ENCODE measurements at places on chromosomes 12 and 14. TPM values are rescaled to one million over a fixed set of nuclear protein-coding genes. Genes with fewer than 3 reads are reported as not detected.

Gene KRT78
- total RNA-seq: not detected

Gene PTPRQ
- 1.2 TPM for total RNA-seq

Gene SMCO2
- not detected for total RNA-seq

Gene HOXC4
- total RNA-seq: not detected

Gene CHGA
- total RNA-seq: not detected

Gene ARHGEF25
- 22.3 TPM for total RNA-seq

Gene LBHD2
- not detected for total RNA-seq

Gene KRT7
- total RNA-seq: 0.36 TPM

Gene IL22
- not detected for total RNA-seq

- DNase-seq: peak; percentile 55
These were observed 8.4 kb downstream of the OR6S1 start for GRCh38 chr14:20632831-20633691.

GRCh38 chr12:2733493-2734355 lies 61.0 kb upstream of the FKBP4 start:
- no peak for DNase-seq

- peak; percentile 6 for DNase-seq
These were observed 369.2 kb downstream of the CCER1 start for GRCh38 chr12:90585640-90586304.

- no peak for DNase-seq
These were observed 30.2 kb downstream of the DNAL1 start for GRCh38 chr14:73674986-73675385.

DNA sequence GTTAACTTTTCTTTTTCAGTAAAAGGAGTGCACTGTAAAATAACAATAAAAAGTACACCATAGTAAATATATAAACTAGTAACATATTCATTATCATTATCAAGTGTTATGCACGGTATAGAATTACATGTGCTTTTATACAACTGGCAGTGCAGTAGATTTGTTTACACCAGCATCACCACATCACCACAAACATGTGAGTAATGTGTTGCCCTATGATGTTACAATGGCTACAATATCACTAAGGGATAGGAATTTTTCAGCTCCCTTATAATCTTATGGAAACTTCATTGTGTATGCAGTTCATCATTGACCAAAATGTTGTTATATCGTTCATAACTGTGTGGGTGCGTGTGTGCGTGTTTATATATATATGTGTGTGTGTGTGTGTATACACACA lies 23.5 kb upstream of the NEDD1 start:
- no peak for DNase-seq

DNA sequence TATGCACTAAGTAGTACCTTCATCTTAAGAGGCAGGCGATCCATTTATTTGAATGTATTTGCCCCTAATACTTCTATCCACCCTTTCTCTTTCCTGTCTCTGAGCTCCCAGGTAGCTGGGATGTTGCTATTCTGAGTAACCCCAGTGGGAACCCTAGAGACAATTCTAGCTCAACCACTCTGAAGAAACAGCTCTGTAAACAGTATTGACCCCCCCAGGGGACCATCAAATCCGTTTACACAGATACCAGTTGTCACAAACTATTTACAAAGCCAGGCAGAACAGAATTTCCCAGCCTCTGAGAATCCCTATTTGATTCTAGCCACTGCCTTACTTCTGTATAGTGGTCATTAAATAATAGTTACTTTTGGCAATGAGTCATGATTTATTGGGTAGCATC lies 64.9 kb downstream of the MIPOL1 start:
- no peak for DNase-seq

GRCh38 chr12:18837025-18837424 lies 99.1 kb downstream of the CAPZA3 start:
- peak; percentile 52 for DNase-seq

- DNase-seq: no peak
These were observed 25.0 kb downstream of the EIF2S1 start for GRCh38 chr14:67385120-67385519.

- DNase-seq: no peak
These were observed 29.6 kb downstream of the ADIPOR2 start for GRCh38 chr12:1720494-1720893.

GRCh38 chr12:6936636-6937480 lies 6.8 kb upstream of the RNU7-1 start:
- DNase-seq: peak; percentile 23

- no peak for DNase-seq
These were observed 166.6 kb upstream of the BCL2L14 start for GRCh38 chr12:11904124-11904523.

DNA sequence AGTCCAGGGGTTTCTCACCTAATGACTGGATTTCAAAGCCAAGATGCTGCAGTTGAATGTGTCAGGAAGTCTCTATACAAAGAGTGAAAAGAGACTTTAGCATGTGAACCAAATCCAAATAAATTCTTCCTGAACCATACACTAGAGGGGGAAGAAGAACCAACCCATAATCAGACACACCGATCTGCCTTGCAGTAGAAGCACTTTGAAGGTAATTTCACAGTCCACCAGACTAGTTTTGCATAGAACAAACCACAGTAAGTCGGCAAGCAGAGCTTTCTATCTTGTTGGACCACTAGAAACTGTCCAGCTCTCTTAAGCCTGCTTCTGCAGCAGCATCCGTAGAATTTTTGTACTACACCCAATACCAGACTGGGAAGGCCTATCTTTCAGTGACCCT lies 39.3 kb downstream of the FIGNL2 start:
- no peak for DNase-seq

DNA sequence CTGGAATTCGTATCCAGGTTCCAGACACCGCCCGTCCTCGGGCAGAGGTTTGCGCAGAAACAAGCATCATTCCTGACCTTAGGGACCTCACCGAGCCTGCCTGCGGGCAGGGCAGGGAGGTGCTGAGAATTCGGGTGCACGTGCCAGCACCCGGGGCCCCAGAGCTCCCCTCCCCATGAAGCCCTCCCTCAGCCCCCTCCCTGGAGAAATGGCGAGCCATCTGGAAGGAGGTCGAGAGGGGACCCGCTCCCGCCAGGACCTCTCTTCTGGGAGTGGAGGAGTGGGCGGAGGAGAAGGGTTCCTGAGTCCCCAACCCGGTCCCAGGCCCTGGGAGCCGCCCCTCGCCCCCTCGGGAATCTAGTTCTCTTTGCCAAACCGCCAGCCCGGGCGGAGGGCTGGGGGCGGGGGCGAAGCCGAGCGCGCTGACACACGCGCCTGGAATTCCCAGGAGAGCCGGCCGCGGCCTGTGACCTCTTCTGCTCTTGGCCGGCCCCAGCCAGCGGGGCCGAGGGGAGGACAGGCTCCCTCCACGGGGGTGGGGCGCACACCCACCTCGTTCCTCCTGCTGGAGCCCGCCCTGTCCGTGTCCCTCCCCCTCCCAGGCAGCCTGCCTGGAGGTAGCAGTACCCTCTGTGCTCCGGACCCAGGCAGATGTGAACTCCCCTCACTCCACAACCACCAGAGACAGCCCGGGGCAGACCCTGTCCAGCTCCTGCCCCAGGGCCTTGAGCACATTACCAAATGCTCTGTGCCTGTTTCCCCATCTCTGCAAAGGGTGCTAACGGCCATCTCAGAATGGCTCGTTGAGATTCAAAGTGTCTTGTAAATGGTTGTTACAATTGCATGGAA lies 23.0 kb upstream of the GPR132 start:
- DNase-seq: peak; percentile 86

- no peak for DNase-seq
These were observed 167.0 kb downstream of the LRFN5 start for GRCh38 chr14:41773536-41774279.

GRCh38 chr12:24776861-24777260 lies 172.0 kb downstream of the BCAT1 start:
- DNase-seq: peak; percentile 73

GRCh38 chr14:75188520-75189268 lies 12.3 kb upstream of the TMED10 start:
- no peak for DNase-seq

DNA sequence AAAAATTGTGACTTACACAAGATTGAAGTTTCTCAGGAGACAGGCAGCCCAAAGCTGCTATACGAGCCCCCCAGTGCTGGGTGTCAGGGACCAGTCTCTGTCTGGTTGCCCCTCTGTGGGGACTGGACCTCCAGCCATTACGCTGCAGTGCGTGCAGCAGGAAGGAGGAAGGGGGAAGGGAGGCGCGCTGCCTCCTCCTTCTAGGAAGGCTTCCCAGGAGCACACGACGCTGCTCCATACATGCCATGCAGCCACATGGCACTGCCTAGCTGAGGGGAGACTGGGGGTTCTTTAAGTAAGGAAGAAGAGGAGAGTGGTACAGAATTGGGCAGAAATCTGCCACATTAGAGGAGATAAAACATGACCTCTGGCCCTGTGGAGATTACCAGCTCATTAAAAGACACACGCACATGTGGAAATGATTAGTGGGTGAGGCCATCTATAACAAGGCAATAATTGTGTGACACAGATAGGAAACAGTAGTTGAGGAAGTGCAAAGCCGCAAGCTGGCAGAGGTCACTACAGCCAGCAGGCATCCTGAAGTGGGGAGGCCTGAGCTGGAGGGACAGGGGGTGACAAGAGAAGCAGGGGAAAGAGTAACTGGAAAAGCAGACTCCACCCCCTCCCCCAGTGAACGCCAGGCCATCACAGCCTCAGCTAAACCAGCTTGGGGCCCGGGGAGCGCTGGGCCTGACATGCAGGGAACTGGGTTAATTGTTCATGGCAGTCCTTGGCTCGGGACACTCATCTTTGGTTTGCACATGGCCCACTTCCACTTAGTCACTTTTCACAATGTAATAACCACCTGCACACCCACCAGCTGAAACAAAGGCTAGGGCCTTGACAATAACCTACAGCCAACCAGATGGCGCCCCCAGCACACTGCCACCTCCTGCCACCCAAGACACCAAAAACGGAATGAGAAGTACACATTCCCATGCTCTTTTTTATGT lies 39.6 kb downstream of the CCDC88C start:
- DNase-seq: no peak

DNA sequence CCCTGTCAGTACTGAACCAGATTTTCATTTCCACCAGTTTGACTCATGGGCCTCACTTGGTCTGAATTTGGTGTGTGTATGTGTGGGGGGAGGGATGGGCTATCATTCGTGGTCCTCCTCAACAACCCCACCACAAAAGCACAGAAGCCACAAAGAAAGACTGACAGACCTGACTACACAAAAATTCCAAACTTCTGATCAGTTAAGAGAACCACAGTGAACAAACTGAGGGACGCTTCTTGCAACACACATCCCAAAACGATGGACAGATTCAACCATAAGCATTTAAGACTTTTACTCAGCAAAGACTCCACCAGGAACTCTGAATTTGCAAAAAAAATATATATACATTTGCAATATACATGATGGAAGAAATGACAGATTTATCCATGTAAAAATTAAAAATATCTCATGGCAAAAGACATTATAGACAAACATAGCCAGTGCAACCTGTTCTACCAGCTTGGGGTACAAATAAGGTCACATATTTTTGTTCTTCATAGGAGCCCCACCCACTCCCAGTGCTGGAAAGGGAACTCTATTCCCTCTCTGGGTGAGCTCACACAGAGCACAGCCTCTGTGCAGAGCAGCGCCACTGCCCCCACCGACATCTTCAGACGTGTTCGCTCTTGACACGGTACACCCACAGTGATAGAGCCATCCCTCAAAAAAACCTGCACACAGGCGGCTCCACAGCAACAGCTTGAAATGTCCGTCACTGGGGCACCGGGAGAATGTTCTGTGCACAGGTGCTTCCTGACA lies 49.7 kb downstream of the JAG2 start:
- DNase-seq: no peak

GRCh38 chr12:121917950-121918678 lies at the start of gene CFAP251:
TSS of gene CFAP251 (plus strand) at chr12:121918592. CDS start at chr12:121921306, 2,714 bp downstream.
- peak; percentile 93 for DNase-seq

DNA sequence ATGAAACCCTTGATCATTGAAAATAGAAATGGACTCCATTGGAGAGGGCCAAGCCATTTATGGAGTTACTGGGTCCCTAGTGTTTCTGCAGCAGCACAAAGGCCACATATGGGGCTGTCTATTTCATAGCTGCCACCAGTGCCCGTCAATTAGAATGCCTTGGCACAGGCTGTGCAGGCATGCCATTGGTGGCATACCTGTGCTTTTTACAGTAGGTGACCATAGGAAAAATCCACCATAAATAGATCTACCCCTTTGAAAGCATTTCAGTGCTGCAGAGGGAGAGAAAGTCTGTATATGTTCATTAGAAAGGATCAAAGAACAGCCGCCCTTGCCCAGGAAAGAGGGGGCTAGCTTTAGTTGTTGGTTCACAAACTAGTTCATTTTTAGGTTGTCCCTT lies 13.1 kb downstream of the MYBPC1 start:
- DNase-seq: no peak
